ENCODE measurements at places on chromosomes 16 and 17.

- no peak for DNase-seq
Observed at GRCh38 chr16:30348929-30349328, 6.2 kb downstream of the CD2BP2 start.

DNA sequence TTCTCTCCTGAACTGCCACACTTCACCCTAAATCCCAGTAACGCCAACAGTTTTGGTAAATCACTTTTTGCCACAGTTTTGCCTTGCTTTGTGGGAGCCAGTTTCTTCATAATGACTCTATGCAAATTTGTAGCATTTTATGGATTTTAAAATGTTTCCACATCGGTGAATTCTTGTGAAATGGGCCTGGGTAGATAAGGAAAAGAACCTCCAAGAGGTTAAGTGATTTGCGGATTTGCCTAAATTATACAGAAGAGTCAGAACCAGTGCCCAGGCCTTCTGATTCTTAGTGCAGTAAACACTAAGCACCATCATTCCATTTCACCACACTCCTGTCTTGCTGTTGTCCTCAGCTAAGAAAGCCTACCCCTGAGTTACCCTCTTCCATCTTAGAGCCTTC, 17.9 kb downstream of the MINK1 start:
- DNase-seq: no peak

GRCh38 chr16:76756951-76757350, 434.0 kb upstream of the MON1B start:
- DNase-seq: no peak

- no peak for DNase-seq
Observed at GRCh38 chr16:12494661-12495060, 309.0 kb downstream of the CPPED1 start.

DNA sequence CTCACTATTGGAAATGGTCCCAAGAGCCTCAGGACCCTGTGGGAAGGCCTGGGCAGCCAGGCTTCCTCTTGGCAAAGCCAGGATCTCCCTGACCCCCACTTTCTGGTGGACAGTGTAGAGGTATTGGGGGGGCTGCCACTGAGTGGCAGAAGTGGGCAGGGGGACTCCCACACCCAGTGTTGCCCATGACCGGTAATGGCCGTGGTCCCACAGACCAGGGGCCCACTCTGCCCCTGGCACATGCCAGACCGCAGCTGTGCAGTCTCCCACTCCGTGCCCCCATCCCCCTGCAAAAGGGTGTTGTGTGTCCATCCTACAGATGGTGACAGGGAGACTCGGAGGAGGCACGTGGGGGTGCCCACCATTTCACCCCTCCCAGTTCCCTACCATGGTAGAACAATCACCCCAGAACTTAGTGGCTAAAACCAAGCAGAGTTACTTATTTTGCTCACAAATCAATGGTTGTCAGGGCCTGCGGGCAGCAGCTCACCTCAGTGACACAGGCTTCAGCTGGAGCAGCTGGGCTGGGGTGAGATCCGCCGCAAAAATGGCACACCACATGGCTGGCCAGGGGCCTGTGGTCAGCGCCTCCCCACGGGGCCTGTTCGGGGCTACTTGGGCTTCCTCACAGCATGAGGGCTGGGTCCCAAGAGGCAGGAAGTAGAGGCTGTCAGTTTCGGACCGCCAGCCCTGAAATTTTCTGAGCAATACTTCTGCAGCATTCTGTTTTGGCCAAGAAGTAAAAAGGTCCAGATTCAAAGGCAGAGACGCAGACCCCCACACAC, 59.0 kb upstream of the ZNF469 start:
- no peak for DNase-seq

GRCh38 chr17:73231395-73231794, 30.3 kb downstream of the CPSF4L start:
- no peak for DNase-seq

DNA sequence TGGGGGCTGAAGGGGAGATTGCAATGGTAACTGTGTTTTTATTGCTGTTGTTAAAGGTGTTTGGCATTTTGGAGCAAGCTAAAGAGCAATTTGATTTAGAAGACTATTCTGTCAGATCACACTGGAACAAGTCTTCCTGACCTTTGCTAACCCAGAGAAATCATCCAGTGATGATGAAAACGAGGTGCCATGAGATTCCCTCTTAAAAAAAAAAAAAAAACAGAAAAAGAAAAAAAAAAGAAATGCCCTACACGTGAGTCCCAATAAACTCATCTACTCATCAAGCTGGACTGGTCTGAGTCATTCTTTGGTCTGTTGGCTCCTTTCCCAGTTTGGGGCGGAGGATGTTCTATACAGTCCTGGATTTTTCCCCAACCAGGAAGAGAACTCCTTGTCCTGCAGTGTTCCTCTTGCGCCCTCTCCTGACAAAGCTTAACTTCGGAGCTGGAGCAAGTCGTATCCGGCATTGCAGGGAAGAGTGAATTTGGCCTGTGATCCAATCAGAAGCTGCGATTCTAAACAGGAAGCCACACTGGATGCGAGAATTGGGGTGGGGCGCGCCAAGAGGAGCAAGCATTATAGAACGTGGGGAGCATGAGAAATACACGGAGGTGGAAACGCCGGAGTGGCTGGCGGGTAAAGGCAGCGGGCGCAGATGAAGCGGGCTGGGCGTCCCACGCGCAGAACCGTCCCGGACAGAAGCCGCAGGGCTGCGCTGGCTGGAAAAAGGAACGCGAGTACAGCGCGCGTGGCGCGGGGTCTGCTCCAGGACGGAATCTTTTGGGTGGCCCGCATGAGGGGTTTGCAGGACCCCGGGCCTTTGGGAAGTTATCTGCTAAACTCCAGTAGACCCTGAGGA, 22.4 kb upstream of the CRYM start:
- peak; percentile 81 for DNase-seq

GRCh38 chr17:26818736-26819135, 475.2 kb upstream of the WSB1 start:
- DNase-seq: no peak

- no peak for DNase-seq
Observed at GRCh38 chr17:31249835-31250141, 47.3 kb downstream of the OMG start.

- DNase-seq: no peak
Observed at GRCh38 chr17:38569701-38570512, 35.8 kb downstream of the SRCIN1 start.

DNA sequence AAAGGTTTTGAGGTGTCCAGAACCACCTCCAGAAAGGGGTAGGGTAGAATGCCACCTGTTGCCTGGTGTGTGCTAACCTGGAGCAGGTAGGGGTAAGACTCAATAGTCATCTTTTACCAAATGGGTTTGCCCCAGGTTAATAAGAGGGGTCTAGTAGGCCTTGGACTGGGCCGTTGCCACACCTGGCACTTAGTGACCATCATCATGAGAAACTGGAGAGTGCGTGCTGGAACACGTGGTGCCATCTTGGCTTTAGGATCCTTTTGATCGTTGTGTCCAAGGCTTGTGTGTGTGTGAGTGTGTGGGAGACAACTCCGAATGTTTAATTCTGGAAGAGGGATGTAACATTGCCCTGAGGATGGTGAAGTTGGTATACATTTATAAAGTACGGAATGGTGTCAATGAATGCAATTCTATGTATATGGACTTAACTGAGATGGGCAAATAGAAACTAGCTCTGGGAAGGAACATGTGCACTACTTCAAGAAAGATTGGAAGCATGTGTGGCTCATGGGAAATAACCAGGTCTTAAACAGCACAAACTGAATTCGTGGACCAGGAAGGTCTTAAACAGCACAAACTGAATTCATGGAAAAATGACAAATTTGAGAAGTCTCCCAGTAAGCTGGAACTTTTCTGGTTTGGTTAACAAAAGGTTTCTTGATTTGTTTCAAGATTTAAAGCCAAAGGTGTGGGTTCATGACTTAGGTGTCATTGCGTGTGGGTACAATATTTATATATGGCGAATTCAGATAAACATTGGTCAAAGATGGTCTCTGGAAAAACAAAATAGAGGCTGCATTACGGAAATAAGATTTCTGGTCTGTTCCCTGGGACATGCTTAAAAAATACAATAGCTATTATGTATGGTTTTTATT, 7.2 kb downstream of the FUS start:
- no peak for DNase-seq

- no peak for DNase-seq
Observed at GRCh38 chr17:82112914-82113311, 14.9 kb upstream of the FASN start.

GRCh38 chr16:50303041-50303604, 36.8 kb downstream of the ADCY7 start:
- no peak for DNase-seq

GRCh38 chr17:33972763-33973162, 282.3 kb upstream of the CCL2 start:
- DNase-seq: no peak

- no peak for DNase-seq
Observed at GRCh38 chr16:5709889-5710288, 612.3 kb upstream of the EEF2KMT start.

- DNase-seq: peak; percentile 37
Observed at GRCh38 chr17:44348234-44348987, 3.3 kb downstream of the GRN start.

- no peak for DNase-seq
Observed at GRCh38 chr17:77735081-77735565, 223.4 kb upstream of the TNRC6C start.

GRCh38 chr16:81686391-81687130, 92.5 kb upstream of the PLCG2 start:
- DNase-seq: no peak

GRCh38 chr17:36850790-36851189, 86.5 kb upstream of the LHX1 start:
- DNase-seq: peak; percentile 80

GRCh38 chr16:10799736-10800135, 18.9 kb downstream of the TVP23A start:
- no peak for DNase-seq

GRCh38 chr17:74227271-74228080, 14.1 kb downstream of the TTYH2 start:
- DNase-seq: no peak

DNA sequence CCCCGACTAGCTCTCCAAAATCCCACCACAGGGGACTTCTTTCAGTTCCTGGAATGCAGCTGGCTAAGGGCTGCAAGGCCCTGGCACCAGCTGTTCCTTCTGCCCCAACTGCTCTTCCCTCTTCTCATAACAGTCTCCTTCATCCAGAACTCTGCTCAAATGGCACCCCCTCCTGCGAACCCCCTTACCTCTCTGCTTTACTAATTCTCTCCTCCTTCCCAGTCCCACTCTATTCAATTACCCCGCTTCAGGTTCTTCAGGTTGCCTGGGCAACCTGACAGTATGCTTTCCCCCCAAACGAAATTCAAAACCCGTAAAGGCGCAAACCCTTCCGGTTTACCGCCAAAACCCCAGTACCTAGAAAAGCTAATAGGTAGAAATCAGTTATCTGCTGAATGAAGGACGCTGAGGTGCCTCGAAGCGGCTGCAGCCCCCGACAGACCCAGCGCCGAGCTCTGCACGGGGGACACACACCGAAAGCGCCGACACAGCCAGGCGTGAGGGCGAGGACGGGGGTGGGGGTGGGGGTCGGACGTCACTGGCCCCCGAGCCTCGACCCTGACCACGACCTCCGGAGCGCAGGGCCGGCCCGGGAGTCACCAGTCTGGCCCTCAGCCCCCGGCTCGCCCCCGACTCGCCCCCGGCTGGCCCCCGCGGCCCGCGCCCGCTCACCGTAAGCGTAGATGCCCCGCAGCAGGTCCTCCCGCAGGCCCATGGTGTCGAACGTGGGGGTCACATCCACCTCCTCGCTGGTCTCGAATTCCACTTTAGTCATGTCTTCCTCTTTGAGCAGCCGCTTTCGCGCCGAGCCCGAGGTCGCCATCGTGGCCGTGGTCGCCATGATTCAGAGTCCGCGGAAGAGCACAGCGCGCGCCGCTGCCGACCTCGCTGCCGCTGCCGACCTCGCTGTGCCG, 550 bp downstream of the EIF4A3 start:
- DNase-seq: peak; percentile 32

DNA sequence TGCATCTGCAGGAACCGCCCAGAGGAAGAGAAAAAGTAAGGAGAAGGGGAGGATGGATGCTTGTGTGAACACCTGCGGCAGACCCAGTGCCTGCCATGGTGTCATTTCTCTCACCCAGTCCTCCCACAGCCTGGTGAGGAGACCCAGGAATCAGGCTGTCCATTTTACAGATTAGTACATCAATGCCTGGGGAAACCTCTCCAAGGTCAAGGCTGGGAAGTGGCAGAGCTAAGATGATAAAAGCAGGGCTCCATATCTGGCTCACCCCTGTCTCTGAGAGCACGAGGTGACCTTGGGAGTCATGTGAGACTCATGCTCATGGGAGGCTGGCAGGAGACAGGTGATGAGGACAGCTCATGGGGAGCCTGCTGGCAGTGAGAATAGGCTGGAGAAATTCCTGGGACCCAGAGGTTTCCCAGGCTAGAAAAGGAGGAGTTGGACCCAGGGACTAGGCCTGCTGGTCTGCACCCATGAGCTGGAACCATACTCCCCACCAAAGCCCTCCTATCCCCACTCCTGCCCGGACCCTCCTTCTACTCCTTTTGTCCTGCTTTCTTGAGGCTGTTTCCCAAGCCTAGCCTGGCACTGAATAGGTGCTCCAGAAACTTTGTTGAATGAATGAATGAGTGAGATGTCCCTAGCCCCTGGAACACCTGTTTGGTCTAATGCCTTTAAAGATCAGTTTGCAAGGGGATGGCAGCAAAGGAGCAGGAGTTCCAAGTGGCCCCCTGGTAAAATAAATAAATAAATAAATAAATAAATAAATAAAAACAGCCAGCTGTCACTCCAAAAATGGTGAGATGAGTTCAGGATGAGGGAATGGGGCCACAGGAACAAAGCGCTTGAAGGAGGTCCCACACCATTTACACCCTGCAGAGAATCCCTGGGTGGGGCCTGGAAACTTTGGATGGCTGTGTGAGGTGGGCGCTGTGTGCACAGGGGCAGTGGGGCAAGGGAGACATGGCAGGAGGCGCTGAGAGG, 1.6 kb downstream of the ZNF629 start:
- no peak for DNase-seq

- DNase-seq: no peak
Observed at GRCh38 chr17:70308618-70309017, 139.3 kb downstream of the KCNJ2 start.

GRCh38 chr16:50166511-50167500, 13.7 kb downstream of the TENT4B start:
- DNase-seq: peak; percentile 12

- DNase-seq: peak; percentile 65
Observed at GRCh38 chr17:6574687-6575595, 18.6 kb upstream of the PITPNM3 start.

GRCh38 chr16:67283039-67283825, 3.9 kb downstream of the PLEKHG4 start:
- DNase-seq: no peak

GRCh38 chr17:68458260-68459036, 1.2 kb upstream of the WIPI1 start:
- DNase-seq: peak; percentile 44

DNA sequence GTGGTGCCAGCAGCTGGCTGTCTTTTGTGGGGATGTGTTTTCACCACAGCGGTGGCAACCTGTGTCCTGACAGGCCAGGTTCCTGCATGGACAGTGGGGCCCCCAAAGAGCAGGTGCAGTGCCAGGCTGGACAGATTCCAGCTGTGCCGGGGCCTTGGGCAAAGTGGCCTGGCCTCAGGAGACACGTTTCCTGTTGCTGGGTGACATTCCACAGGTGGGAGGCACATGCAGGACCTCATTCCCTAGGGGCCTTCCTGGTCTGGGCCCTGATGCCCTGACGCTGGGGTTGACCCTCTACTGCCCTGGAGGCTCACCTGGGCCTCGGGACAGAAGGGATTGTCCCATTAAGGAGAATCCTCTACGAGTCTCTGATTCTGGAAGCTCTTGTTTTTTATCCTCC, 182.4 kb downstream of the RAB11FIP4 start:
- DNase-seq: no peak

Measured in activated CD4-positive, alpha-beta T cell treated with anti-CD3 and anti-CD28 coated beads, Interleukin-2, Interleukin-6, amounts not matched to agents 100 ng/mL and 50 ng/mL, durations not matched to agents 16 hours and 8 hours (primary cell).